Upper lobe of right lung (tissue), 1 donor: ENCODE measurements at places on chromosomes 4 and X. TPM values are rescaled to one million over a fixed set of nuclear protein-coding genes. Genes with fewer than 3 reads are reported as not detected.

- no peak for DNase-seq
These were observed 201.7 kb upstream of the ANK2 start for GRCh38 chr4:112847781-112848180.

DNA sequence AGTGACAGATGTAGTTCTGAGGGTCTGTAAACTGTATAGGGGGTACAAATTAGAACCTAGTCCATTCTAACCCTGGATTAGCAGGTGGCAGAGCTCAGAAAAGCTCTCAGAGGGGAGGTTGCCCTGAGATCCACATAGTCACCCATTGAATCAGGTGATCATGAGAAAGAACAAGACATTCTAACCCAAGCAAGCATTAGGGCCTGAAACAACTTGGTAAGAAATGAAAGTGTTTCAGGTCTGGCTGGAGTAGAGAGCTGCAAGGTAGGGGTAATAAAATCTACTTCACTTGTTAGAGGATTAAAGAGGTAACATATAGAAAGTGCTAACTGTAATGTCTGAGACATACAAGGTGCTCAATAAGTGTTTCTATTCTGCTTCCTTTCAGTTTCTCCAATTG lies 8.8 kb upstream of the BMP2K start:
- DNase-seq: no peak

The PRPS1 gene
- 25.6 TPM for total RNA-seq

The PLK4 gene
- 0.69 TPM for total RNA-seq

The GK gene
- 48.3 TPM for total RNA-seq
